ENCODE measurements at places on chromosomes 5 and 9.
A peak's percentile ranks its signal among the peaks of the same experiment; 100 is the strongest.

DNA sequence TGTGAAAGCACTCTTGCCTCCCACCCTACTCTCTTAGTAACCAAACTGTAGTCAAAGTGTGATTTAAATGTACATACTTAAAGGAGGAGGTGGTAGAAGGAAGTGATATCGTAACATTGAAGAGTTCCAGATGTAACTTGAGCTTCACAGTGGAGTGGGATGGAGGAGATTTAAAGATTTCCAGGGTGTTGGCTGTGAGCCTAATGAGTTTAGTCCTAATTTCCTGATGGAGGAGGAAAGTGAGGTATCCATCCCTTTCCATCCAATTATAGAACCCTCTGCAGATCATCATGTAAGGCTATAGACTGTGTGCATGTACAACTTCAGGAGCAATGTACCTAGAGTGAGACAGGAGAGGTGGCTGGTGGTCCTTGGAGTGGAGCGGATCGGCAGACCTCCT, 1163.9 kb upstream of the SEMA6A start:
- DNase-seq: no peak

GRCh38 chr5:178287091-178287790, 54.6 kb upstream of the PHYKPL start:
- DNase-seq: no peak

GRCh38 chr5:87076931-87077330, 190.8 kb upstream of the RASA1 start:
- DNase-seq: no peak

DNA sequence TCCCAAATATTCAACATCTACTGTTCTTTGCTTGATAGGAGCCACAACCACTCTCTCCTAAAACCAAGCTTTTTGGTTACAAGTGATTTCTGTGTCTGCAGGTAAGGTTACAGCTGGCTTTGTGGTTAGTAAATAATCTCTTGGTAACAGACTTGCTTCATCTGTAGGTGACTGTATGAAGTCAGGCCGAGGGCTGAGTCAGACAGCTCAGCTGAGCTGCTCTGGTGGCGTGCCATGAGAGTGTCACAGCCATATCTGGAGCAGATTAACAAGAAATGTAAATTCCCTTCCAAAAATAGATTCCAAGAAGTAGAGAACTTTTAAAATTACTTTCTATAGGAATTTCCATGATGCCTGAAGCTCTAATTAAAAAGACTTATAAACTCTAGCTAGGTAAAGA, 23.7 kb upstream of the TAS2R1 start:
- no peak for DNase-seq

DNA sequence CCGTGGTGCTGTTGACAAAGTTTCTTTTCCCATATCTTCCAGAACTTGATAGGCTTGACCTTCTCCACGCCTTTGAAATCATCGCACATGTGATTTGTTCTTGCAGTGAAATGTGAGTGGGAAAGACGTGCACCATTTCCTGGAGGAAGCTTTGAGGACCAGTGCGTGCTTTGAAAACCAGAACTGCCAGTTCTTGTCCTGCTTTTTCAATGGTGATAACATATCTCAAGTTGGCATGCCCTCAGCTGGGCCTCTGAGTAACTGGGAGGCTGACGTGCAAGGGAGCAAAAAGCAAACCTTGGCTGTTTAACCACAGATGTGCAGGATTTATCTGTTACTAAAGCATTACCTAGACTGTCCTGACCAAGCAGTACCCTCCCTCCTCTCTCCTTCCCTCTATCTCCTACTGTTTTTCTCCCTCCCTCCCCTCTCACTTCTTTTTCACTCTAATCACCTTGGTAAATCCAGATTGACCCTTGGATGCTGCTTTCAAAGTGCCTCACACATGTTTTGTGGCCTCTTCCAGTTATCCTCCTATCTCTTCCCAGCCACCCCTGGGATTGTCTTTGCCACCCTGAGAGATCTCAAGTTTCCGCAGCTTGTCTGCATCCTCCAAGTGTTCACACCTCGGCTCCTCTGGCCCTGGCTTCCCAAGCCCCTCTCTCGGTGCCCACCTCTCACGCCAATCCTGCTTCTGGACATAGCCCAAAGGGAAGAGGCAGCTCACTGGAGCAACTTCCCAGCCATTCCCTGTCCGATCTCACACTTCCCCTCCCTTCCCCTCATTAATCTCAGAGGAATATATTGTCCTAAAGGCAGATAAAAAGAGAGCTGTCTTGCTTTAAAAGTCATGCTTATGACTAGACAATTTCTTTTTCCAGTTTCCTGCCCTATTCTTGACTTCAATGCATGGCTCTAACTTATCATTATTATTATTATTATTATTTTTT, 198.3 kb downstream of the ERCC6L2 start:
- DNase-seq: no peak

- no peak for DNase-seq
Observed at GRCh38 chr9:7780261-7780988, 19.2 kb downstream of the DMAC1 start.

DNA sequence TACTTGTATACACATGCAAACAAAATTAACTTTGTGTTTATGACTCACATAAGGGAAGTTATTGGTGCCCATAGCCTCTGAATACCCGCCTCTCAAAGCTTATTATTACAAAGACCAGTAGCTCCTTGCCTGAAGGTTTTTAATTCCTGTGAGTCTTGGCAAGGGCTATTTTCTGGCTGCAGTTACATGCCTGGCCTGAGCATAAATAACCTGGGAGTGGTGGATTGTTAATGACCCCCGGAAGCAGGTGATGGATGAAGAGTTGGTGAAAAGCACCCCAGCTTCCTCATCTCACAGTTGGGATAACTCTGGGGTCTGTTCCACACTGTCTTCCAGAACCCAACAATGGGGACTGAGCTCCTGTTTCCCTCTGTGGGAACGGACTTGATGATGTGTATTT, 594.5 kb downstream of the PDE4D start:
- no peak for DNase-seq

- DNase-seq: no peak
Observed at GRCh38 chr9:134632329-134632728, 9.3 kb upstream of the COL5A1 start.

- no peak for DNase-seq
Observed at GRCh38 chr5:101932599-101932998, 363.5 kb downstream of the SLCO4C1 start.

- DNase-seq: peak; percentile 21
Observed at GRCh38 chr5:155004138-155004744, 9.3 kb upstream of the KIF4B start.

GRCh38 chr5:79111387-79111959, at the start of gene BHMT:
Gene BHMT (plus strand): TSS chr5:79111809. CDS start chr5:79111886, 77 bp downstream.
- DNase-seq: no peak

- DNase-seq: no peak
Observed at GRCh38 chr9:96135076-96135752, 166.8 kb downstream of the HSD17B3 start.

GRCh38 chr5:5969942-5970483, 408.3 kb downstream of the MED10 start:
- no peak for DNase-seq

DNA sequence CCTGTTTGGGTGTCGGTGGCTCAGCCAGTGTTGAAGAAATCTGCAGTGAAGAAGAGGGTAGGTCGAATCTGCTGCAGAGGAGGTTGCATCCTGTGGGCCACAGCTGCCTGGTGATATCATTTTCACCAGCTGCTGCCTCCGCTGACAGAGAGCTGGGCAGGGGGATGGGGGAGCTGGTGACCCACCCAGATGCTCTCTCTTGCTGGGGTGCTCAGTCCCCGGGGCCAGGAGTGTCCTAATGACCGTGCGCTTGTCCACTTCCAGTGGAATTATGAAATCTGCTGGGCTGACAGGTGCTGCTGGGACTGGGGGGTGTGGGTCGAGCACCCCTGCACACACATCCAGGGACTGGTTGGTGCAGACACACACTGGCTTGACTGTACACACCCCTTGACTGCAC, 83.2 kb upstream of the IRX4 start:
- DNase-seq: no peak

- no peak for DNase-seq
Observed at GRCh38 chr5:42984307-42984706, 55.8 kb downstream of the ANXA2R start.

- DNase-seq: no peak
Observed at GRCh38 chr9:4548811-4549725, 58.8 kb downstream of the SLC1A1 start.

- DNase-seq: no peak
Observed at GRCh38 chr5:66933066-66933465, 263.5 kb downstream of the CD180 start.

DNA sequence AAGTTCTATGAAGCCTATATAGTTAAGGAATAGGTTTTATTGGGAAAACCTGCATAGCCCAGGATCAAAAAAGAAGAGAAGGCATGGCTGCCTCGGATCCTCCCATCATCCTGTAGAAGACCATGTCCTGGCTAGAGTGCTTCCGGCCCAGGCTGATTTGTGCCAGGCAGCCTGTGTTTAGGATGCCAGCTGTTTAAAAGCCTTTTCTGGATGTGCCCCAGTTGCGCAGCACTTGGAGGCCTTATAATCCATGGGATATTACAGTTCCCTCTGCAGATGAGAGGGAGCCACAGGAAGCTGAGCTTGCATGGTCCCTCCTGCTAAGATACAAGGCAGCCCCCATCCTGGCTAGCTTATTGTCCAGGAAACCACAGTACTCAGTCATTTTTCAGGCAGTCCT, 97.9 kb downstream of the CHSY3 start:
- no peak for DNase-seq

DNA sequence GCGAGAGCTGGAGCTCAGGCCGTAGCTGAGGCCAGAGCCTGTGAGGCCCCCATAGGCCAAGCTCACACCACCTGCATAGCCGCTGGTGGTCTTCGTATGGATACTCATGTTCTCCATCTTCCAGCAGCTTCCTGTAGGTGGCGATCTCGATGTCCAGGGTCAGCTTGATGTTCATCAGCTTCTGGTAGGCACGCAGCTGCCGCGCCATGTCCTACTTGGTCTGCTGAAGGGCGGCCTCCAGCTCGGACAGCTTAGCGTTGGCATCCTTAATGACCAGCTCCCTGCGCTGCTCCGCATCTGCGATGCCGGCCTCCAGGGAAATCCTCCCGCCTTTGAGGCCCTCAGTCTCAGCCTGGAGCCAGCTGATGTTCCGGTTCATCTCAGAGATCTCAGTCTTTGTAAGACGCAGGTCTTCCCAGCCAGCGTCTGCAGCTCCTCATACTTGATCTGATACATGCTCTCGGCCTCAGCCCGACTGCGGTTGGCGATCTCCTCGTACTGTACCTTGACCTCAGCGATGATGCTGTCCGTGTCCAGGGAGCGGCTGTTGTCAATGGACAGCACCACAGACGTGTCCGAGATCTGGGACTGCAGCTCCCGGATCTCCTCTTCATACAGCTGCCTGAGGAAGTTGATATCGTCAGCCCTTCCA, 172.1 kb downstream of the PPP2R2B start:
- DNase-seq: no peak

DNA sequence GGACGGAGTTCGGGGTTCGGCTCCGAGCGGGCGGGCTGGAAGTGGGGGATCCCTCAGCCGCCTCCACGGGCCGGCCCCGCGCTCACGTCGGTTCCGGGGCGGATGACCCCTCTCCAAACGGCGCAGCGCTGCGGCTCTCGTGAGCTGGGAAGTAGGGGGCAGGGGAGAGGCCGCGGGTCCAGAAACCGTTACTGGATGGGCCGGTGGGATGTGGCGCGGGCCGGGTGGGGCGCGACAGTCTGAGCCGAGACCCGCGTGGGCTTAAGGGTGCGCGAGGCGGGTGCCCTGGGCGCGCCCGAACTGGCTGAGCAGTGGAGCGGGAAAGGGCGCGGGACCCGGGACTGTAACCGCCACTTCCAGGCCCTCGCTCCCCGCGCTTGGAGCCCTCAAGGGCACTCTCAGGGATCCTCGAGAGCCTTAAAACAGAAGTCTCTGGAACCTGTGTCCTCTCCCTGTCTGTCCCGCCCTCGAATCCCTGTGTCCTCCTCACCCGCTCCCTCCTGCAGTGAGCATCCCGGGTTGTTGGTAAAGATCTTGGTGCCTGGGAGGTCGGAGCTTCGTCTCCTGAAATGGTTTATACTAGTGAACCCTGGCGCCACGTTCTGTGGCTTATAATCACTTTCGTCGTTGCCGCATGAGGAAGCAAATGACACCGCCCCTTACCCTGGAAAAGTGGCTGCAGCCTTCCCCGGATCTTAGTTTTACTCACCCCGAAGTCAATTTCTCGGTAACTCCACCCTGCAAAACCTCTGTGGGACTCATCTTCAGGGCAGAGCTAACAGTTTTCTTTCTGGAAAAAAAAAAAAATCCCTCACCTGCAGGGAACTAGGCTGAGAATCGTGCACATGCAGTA, 571 bp upstream of the MARCHF11 start:
- no peak for DNase-seq

DNA sequence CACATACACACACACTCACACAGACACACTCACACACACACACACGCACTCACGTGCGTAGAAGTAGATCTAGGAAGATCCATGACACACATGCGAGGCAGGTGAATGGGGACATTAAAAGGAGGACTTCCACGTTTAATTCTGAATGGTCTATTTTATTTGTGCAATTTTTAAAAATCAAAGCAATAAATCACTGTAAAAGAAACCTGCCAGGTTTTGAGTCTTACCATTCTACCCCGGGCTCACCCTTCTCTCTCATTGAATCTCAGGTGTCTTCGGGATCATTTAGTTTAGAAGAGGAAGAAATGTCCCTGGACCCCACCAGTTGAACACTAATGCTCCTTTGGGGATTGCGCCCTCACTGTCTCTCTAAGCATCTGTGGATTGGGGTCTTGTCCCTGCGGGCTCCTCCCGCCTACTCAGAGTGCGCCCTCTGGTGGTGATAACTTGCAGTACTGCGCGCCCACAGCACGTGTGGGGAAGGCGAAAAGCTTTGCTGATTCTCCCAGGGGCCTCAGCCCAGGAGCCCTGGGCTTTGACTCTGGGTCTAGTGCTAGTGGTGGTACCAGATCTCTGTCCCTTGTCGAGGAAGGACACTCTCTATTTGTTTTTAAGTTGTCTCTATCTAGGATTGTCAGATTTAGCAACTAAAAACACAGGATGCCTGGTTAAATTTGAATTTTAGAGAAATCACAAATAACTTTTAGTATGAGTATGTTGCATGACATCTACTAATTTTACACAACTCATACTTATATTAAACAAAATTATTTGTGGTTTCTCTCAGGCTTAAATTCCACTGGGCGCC, 34.8 kb downstream of the BOD1 start:
- DNase-seq: peak; percentile 16

GRCh38 chr5:63233361-63233760, 654.7 kb downstream of the LRRC70 start:
- no peak for DNase-seq

DNA sequence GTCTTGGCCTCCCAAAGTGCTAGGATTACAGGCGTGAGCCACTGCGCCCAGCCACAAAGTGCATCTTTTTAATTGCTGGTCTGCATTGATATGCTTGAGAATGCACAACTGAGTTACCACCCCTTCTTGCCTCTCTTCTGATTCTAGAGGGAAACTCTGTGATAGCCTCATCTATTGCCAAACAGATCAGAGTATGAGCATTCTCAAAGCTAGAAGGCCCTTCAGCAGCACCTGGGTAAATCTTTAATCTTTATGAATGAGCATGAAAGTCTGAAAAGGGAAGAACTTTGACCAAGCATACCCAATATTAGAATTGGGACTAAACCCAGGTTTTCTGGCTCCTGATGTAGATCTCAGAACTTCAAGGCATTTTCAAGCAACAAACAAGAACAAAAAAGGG, 298.3 kb upstream of the TNC start:
- no peak for DNase-seq

- DNase-seq: no peak
Observed at GRCh38 chr5:143662020-143662419, 149.9 kb upstream of the HMHB1 start.

- no peak for DNase-seq
Observed at GRCh38 chr5:7884491-7885267, 15.7 kb downstream of the MTRR start.

GRCh38 chr5:35356725-35357124, 126.4 kb upstream of the PRLR start:
- DNase-seq: no peak

Data from stimulated activated CD4-positive, alpha-beta T cell treated with anti-CD3 and anti-CD28 coated beads, Interleukin-4, amount 100 ng/mL, for 24 hours (primary cell).